NCI-H187 (cell line): ENCODE measurements at places on chromosomes 1 and 21.

DNA sequence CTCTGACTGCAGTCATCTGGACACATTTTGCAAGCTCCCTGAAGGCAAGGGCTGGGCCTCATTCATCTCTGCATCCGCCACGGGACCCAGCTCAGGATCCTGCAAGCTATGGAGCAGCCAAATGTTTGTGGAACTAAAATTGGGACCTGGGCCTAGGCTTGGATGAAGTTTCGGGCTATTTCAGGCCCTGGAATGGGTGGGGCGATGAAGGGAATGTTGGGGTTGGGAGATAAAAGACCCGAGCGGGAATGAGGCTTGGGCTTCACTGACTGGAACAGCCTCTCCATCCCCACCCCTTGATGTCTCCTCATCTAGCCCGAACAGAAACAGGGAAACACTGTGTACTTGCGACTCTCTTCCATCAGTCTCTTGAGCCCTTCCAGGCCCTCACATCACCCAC lies 7.3 kb upstream of the AHCYL1 start:
- no peak for DNase-seq

- no peak for DNase-seq
These were observed 26.2 kb downstream of the PRDM15 start for GRCh38 chr21:41852929-41853320.

GRCh38 chr1:91427741-91428140 lies 23.1 kb upstream of the HFM1 start:
- DNase-seq = no peak

- no peak for DNase-seq
These were observed 12.7 kb downstream of the LCK start for GRCh38 chr1:32263744-32264143.

GRCh38 chr1:71869326-71869725 lies 413.0 kb downstream of the NEGR1 start:
- DNase-seq = no peak

DNA sequence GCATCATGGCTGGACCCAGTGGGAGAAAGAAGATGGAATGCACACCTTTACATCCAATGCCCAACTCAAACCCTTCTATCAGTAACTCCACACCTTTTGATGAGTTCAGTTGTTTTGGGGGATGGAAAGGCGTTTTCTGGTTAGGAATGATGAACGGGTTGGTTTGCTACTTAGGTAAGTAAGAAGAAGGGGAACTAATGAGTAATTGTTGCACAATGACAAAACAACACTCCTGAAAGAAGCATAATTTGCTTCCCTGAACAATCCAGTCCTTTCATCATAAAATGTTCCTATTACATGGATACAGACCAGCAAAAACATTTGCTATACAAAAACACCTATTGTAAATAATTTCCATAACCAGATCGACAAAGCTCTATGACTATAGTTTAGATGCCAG lies 35.9 kb upstream of the NFIA start:
- no peak for DNase-seq

DNA sequence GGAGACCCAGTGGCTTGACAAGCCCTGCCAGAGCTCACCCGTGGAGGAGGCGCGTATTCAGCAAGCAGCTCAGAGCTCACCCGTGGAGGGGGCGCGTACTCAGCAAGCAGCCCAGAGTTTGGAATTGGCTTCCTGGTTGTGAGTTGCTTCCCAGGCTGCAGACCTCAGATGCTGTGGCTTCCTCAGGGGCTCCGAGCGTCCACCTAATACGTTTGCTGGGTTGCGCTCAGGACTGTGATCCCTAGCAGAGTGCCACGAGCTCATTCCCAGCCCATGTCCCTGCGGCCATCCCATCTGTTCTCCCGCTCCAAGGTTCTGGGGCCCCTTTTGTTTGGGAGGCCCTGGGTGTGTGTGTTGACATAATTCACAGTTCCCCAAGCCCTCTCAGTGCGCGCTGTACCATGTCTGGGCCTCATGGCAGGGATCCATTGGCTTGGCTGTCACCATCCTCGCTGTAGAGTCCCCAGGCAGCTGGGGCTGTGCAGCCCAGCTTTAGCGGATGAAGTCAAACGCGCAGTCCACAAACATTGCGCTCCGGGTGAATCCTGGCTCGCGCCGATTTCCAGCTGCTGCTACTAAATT lies 3.6 kb downstream of the AJAP1 start:
- DNase-seq = no peak

GRCh38 chr1:197362871-197363270 lies 94.8 kb downstream of the CRB1 start:
- no peak for DNase-seq

DNA sequence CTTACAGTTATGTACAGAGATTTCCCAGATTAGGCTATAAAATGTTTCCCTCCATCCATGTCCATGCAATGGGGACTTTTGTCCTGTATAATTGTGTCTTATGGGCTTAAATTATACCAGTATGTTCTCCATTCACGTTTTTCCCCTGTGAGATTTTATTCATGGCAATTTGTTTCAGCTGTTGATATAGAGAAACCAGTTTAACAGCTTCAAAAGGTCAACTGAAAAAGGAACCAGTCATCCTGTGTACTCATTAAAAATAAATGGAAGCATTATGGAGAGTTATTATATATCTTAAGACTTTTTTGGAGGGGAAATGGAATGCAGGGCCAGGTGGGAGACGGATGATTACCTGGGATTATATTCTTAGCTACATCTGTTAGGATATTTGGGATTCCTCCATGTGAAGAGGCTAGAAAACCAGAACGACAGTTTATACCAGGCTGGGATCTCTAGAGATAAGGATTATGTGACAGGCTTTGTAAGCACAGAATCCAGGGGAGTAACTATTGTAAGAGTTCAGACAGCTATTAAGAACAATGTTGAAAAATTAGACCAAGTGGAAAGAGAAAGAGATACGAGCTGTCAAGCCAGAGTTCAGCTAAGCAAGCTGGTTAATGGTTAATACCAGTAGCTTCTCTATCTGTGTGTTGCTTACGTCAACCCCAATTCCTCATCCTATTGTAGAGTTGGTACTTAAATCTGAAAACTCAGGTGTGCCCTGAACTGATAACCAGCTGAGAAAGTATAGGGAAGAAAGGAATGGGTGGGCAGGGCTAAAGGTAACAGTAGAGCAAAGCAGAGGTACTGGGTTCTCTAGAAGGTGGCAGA lies 12.4 kb upstream of the ZNF697 start:
- DNase-seq = no peak

GRCh38 chr1:233328142-233328921 lies 808 bp downstream of the MAP3K21 start:
- no peak for DNase-seq
